ENCODE measurements at places on chromosomes 7 and 10. TPM values are rescaled to one million over a fixed set of nuclear protein-coding genes. Genes with fewer than 3 reads are reported as not detected.

The GRID2IP gene
- total RNA-seq: 0.40 TPM

The NUP42 gene
- 30.8 TPM for total RNA-seq

- no peak for DNase-seq
Measured at GRCh38 chr7:132548489-132549078, 27.7 kb downstream of the PLXNA4 start.

DNA sequence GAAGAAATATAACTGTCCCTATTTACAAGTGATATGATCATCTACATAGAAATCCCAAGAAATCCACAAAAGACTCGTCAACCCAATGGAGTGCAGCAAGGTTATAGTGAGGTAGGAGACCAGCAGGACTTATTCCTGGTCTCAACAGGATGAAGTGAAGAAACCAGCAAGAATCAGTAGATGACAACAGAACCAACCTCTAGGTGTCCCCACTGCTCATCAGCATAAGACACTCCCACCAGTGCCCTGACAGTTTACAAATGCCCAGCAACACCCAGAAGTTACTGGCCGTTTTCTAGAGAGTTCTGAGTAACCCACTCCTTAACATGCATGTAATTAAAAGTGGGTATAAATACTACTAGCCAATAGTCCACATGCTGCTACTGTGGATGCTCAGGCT is 470.5 kb upstream of the LRRTM3 start:
- no peak for DNase-seq

GRCh38 chr7:14936554-14936953 is 34.0 kb upstream of the DGKB start:
- DNase-seq: no peak

DNA sequence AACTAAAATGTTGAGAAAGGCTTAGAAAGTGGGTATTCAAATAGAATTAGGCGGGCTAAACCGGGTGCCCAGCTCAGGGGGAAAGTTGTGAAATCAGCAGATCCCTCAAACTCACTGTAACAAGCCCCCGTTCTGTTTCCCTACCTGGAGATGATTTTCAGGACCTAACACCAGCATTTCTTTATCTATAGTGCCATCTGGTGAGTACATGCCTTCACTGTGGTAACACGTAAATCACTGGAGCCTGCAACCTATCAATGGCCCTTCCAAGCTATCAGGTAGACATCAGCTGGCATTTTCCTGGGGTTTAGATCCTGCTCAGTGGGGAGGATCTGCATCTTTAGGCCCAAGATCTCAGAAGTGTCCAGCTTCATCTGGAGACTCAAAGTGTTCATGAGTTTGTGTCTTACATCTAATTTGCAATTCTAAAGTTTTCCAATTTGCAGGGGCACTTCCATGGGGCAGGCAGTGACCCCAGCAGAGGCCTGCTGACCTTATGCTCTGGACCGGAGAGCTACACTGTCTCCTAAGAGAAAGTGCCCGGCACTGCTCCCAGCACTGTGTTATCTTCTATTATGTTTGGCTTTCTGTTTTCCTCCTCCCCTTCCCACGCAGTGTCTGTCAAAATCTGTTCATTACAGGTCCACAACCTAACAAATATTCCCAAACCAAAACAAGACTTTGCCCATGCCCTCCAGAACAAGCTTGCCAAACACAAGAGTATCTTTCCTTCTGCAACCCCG is 132.5 kb downstream of the LSM5 start:
- no peak for DNase-seq

DNA sequence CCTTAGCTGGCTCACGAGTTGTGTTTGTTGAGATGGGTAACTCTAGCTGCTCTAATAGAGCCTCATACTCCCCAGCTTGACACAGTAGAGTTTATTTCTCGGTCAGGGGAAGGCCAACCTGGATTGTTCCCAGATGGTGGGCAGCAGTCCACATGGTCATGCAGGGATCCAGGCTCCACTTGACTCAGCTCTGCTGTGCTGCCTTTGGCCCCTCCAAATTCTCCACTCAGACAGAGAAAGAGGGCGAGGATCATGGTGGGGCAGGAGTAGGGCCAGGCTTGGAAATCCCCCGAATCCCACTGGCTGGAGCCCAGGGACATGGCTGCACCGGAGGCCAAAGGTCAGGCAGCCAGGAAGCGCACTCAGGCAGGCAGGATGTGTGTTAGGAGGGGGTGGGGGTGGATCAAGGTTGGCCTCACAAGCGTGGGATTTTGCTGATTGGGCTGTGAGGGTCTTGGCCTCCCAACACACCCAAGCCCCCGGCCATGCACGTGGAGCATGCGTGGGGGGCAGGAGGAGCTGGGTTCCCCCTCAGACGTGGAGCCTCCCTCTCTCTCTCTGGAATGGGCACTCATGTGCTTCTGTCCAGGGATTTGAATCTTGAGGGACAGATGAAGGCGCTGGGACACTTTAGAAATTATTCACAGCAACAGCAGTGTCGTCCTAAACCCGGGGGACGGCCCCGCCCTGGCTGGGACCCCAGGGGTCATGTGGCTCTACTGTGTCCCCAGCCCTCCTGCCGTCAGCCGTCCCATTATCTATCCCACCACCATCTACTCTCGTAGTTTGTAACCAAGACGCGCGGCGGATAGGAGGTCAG is 44.8 kb downstream of the PDGFA start:
- DNase-seq: no peak

DNA sequence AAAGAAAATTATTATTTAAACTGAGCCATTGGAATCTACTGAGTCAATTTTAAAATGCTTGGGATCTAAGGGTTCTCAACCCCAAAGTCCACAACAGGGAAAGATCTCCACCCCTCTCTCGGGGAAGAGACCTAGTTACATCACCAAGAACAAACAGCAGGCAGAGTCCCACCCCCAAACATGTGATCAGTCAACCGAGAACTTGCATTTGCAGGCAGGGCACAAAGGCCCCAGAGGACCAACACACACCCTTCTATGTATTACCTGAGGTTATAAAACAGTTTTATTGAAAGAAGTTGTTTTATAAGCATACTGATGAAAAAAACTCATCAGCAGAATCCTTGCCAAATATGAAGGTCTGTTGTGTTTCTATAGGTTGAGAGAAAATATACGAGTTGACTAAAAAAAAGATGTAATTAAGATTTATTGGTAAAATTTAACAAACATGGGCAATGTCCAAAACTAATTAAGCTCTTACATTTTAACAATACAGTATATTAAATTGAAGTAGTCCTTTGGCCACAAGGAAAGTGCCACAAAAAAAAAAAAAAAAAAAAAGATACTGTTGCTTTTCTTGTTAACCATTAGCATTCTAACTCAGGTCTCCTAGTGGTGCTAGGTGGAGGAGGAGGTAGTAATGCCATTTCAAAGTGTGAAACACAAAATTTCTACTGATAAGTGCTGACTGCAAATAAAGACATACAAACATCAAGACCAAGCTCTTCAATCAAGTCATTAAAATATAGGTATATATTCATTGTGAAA is 975 bp upstream of the USP54 start:
- peak; percentile 37 for DNase-seq

GRCh38 chr7:77442636-77443035 is 26.5 kb upstream of the GSAP start:
- DNase-seq: no peak

- DNase-seq: peak; percentile 87
Measured at GRCh38 chr7:151459726-151460473, 20.0 kb upstream of the CRYGN start.

- DNase-seq: no peak
Measured at GRCh38 chr10:88082391-88082790, 219.0 kb downstream of the PTEN start.

GRCh38 chr10:96250349-96250748 is 21.0 kb downstream of the BLNK start:
- no peak for DNase-seq

GRCh38 chr7:152145853-152146466 is 120.5 kb downstream of the GALNT11 start:
- DNase-seq: no peak

GRCh38 chr10:132299371-132300336 is 8.1 kb downstream of the STK32C start:
- no peak for DNase-seq
